AG08395 (cell line): ENCODE measurements at places on chromosomes 4 and X.

- no peak for DNase-seq
Observed at GRCh38 chr4:178595500-178596138, 1153.4 kb upstream of the AGA start.

- DNase-seq = no peak
Observed at GRCh38 chrX:69543572-69543971, 39.4 kb downstream of the NALF2 start.

GRCh38 chr4:71827826-71828225 lies 43.9 kb upstream of the GC start:
- no peak for DNase-seq

- no peak for DNase-seq
Observed at GRCh38 chr4:8913858-8914460, 42.3 kb upstream of the HMX1 start.

- DNase-seq = no peak
Observed at GRCh38 chrX:7294483-7294882, 146.5 kb upstream of the PUDP start.

DNA sequence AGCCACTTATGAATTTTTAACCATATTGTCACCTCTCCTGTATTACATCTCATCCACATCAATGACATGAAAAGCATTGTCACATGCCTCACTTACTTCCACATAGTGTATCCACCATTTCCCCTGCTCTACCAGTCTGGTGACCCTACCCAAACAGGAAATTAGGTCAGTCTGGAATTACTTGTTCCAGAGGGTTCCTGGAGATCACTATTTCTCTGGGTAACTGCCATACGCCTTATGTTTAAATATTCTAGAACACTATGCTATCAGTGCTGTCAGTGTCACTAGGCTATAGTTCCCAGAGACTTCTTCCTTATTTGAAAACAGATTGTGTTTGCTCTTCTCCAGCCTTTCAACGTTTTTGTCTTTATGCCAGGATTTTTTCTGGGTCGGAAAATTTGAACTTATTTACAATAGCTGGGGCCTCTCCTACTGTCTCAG lies 15.0 kb downstream of the SRPX2 start:
- DNase-seq = no peak

DNA sequence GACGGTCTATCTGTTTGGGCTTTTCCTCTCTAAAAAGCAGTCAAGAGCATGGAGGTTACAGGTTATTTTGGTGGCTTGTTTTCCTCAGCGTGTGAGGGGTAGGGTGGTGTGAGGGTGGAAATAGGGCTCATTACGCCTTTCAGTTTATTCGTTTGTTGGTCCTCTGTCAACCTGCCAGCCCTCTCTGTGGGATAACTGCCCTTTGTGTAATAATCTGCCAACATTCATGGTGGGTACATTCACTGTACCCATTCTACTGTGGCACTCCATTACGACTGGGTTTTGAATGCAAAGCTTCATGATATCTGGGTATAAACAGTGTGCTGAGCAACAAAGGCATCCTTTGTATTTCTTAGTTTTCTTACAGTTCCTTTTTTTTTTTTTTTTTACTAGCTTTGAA lies 136.4 kb downstream of the ADGRL3 start:
- DNase-seq = no peak

DNA sequence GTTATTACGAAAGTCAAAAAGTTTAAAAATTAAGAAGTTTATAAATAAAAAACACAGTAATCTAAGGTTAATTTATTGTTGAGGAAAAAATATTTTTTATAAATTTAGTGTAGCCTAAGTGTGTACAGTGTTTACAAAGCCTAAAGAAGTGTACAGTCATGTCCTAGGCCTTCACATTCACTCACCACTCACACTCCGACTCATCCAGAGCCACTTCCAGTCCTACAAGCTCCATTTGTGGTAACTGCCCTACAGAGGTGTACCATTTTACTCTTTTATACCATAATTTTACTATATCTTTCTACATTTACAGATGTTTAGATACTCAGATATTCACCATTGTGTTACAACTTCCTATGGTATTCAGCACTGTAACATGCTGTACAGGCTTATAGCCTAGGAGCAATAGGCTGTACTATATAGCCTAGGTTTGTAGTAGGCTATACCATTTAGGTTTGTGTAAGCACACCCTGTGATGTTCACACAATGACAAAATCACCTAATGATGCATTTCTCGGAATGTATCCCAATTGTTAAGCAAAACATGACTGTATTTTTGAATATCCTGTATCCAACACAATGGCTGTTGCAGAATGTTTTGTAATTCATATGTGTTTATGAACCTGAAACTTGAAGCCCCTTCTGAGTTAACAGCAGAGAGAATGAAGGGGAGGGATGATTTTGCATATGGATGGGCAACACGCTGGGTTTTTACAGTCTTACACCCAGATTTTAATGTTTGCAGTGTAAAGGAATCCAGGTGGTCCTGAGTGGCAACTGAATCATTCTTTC lies 3.1 kb downstream of the PPBP start:
- no peak for DNase-seq

- no peak for DNase-seq
Observed at GRCh38 chr4:183876268-183876934, 28.7 kb upstream of the STOX2 start.

- DNase-seq = peak; percentile 73
Observed at GRCh38 chrX:10620121-10620699, at the start of gene MID1. TSS of gene MID1 (minus strand) at chrX:10620585. CDS start at chrX:10567547, 53,038 bp downstream.

GRCh38 chr4:24646798-24647460 lies 62.6 kb upstream of the DHX15 start:
- no peak for DNase-seq

- DNase-seq = no peak
Observed at GRCh38 chr4:82733636-82734035, 65.0 kb downstream of the SCD5 start.

DNA sequence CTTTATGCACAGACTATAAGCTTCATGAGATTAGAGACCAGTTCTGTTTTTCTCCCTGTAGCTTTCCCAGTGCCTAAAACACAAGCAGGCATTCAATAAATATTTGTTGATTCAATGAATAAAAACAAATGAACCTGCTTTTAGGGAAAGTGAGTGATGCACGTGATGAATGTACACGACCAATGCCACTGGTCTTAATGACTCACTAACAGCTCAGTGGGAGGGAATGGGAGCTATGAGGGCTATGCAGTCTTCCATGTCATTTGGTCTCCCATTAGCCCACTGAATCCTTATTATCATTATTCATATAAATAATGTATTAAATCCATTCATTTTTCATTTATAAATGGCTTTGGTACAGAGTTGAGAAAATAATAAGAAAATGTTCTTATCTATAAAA lies 247.4 kb downstream of the FBXO8 start:
- DNase-seq = no peak

- DNase-seq = no peak
Observed at GRCh38 chrX:72713130-72713529, 976 bp downstream of the PHKA1 start.

DNA sequence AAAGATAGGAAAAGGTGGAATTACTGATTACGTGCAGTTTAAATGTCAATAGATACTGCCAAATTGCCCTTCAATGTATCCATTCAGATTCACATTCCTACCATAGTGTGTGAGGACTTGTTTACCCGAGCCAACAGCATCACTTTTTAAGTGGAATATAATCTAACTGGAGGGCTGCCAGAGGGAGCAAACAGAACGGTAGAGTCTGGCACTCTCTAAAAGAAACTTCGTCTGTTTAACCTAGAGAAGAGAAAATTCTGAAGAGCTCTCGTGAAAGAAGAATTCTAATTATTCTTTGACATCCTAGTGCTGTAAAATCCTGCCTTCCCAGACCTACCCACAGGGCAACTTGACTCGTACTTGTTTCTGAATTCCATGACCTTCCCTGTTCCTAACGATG lies 23.2 kb downstream of the SMIM43 start:
- no peak for DNase-seq

DNA sequence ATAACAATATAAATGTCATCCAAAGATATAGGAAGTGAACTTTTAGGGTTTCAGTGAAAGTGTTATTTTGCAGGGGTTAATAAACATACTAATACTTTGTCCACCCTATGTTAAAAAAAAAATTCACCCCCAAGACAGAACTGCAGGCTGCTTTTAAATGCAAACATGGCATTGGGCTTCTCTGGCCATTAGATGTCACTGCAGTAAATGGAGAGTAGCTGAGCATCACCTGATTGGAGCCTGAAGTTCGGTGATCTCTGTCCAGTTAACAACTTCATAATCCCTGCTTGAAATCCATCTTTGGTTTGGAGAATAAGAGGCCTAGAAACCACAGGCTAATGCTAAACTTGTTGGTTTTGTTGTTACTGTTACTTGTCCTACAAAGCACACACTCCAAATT lies 18.7 kb downstream of the SLC25A43 start:
- no peak for DNase-seq

DNA sequence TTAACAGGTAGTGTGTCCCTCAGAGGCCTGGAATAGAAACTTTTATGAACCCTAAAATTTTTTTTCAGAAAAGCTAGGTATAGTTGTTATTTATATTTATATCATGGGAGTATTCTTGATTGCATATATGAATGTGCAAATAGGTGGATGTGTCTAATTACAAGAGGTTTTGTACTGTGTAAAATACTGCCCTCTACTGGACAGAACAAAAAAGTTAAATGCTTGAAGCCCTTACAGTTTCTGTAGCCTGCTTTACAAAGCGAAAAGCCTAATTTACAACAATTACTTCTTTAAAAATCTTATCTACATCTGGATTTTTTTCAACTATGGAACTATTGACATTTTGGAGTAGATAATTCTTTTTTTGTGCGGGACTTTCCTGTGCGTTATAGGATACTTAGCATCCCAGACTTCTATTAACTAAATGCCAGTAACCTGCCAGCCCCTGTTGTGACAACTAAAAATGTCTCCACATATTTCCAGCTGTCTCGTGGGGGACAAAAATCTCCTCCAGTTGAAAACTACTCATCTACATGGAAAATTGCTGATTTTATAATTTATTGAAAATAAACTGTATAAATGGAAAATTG lies 35.1 kb downstream of the ENPEP start:
- peak; percentile 54 for DNase-seq

DNA sequence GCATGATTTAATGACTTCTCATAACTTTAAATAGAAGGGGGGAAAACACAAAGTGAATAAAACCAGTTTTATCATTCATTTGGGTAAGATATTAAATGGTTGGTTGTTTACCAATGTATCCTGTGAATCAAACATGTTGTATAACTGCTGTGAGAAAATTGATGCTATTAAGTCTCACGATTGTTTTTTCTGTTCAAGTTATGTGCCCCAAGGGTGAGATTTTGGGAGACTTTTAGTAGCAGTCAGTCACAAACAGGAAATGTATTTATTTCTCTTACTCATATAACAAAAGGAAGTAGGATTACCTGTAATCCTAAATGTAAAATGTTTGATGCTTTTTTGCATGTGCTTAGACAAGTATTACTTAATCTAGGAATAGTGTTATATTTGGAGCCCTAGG lies 39.2 kb downstream of the MTHFD2L start:
- DNase-seq = no peak

DNA sequence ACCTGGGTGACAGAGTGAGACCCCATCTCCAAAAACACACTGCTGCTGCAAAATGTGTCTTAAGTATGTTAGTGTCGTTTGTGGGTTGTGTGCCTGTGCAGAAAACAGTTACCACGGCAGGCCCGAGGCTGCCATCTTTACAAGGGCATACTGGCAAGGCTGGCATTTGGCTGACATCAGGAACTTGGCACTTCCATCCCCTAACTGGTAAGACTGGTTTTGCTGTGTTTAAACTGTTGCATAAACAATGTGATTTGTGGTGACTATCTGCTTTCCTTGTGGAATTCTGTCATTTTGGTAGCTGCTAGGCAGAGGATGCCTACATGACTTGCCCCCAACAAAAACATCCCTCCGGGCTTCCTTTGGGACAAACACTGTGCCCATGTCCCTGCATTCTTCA lies 12.3 kb downstream of the LRP2BP start:
- no peak for DNase-seq

DNA sequence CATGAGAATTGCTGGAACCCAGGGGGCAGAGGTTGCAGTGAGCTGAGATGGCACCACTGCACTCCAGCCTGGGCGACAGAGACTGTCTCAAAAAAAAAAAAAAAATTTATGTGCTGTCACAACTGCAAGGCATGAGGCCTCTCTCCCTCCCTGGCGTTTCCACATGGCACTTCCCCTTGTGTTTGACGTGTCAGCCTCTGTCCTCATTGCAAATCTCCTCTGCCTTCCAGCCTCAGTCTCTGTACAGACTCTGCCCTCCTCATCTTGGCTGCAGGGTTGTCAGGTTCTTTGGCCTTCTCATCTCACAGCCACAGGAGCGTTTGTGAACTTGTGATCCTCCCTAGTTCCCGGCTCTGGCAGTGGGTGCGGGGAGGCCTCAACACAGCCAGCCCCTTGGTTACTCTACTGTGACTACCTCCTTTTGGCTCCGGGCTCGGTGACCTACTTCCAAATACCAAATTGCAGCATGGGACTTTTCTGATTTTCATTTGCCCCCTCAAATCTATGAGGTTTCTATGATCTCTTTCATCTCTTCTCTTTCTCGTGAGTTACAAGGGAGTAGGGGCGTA lies 250.0 kb downstream of the CBR4 start:
- no peak for DNase-seq

- DNase-seq = no peak
Observed at GRCh38 chrX:148825696-148826095, 325.3 kb downstream of the AFF2 start.

DNA sequence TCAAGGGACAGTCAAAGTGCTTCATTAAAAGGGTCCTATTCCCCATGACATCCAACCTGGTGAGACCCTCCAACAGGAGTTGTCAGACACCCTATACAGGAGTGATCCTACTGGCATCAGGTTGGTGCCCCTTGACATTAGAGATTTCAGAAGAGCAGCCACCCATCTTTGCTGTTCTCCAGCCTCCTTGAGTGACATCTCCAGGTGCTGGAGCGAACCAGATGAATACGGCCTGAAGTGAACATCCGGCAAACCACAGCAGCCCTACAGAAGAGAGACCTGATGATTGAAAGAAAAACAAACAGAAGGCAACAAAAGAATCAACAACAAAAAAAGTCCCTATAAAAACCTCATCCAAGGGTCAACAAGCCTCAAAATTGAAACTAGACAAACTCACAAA lies 146.1 kb upstream of the PBDC1 start:
- no peak for DNase-seq

- no peak for DNase-seq
Observed at GRCh38 chrX:24243188-24243587, 70.7 kb downstream of the SUPT20HL2 start.

GRCh38 chr4:155600244-155600643 lies 66.4 kb upstream of the GUCY1A1 start:
- DNase-seq = no peak

GRCh38 chr4:162011089-162011488 lies 152.7 kb downstream of the FSTL5 start:
- DNase-seq = no peak

- no peak for DNase-seq
Observed at GRCh38 chr4:130479020-130479419, 1383.1 kb downstream of the C4orf33 start.

GRCh38 chr4:121243485-121243884 lies 79.4 kb upstream of the TNIP3 start:
- no peak for DNase-seq

DNA sequence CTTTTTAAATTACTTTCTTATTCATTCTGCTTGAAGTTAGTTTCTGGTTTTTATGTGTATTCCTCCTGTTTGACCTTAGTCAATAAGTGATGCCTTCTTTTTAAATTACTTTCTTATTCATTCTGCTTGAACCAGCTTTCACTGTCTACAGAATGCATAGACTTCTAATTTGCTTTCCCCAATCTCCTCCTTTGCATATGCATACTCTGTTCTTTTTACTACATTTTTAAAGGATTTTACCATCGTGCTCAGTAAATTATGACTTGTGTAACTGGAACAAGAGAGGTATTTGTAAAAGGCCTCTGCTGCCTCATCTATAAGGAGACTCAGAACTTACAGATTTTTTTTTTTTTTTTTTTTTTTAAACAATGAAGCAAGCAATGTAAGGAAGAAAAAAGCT lies 228.7 kb downstream of the PPP3CA start:
- DNase-seq = no peak
